ENCODE measurements at places on chromosomes 4 and X.

DNA sequence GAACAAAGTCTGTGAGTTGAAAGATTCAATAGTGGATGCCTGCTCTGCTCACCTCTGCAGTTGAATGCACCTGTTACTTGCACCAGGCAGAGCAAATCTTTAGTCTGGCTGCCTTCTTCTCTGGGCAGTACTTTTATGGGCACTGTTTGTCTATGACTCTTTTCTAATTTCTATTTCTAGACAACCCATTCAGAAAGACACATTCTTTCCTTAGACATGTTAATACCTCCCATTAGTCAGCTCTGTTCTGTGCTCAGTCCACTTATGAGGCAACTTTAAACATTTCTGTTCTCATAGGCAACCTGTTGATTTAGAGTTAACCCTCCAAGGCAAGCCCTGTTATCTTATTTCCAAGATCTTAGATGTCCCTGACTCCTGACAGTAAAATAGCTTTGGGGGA, 108.9 kb downstream of the SYNPO2 start:
- no peak for DNase-seq

- no peak for DNase-seq
Observed at GRCh38 chrX:16310326-16310725, 143.0 kb downstream of the MAGEB17 start.

DNA sequence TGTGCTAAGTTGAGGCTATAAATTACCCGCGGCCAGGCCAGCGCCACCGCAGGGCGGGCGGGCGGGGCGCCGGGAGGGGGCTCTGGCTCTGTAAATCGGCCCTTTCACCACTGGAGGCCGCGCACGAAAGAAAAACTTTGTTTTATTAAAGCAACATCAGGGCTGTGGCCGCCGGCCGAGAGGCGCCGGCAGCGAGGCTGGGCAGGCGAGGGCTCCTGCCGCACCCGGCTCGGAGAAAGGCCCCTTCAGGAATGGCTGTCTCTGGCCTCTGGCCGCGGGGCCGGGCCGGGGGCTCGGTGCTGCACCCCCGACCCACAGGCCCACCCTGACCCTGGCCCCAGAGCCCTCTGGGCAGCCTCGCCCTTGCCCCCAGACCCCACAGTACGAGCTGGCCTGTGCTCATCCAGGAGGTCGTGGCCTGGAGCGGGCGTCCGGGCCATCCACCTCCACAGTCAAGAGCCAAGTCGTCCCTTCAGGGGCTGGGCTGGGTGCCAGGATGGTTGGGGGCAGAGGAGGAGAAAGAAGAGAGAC, 29.5 kb upstream of the FGFR3 start:
- no peak for DNase-seq

DNA sequence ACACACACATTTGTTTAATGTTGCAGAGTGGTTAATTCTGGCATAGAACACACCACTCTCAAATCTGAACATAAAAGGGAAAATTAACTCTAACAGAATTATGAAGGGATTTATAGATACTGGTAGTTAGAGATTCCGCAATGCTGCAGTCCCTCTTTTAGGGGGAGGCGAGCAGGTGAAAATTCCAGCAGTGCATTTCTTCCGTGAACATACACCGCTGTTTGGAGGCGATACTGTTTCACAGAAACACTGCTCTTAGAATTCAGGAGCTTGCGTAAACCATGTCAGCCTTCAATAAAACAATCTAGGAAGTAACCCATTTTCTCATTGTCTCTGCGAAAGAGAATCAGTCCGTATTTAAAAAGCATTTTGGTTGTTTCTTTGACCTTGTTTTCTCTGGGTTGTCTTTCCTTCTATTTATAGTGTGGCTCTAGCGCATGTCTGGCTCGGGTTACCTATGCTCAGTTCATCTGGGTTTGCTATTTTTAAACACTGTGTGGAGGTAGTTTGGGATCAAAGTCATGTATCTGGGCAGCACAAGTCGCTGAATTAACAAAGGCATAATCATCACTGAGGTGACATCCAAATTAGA, 90.4 kb downstream of the GPAT3 start:
- no peak for DNase-seq

- DNase-seq = no peak
Observed at GRCh38 chrX:13742397-13743176, 8.0 kb downstream of the OFD1 start.

DNA sequence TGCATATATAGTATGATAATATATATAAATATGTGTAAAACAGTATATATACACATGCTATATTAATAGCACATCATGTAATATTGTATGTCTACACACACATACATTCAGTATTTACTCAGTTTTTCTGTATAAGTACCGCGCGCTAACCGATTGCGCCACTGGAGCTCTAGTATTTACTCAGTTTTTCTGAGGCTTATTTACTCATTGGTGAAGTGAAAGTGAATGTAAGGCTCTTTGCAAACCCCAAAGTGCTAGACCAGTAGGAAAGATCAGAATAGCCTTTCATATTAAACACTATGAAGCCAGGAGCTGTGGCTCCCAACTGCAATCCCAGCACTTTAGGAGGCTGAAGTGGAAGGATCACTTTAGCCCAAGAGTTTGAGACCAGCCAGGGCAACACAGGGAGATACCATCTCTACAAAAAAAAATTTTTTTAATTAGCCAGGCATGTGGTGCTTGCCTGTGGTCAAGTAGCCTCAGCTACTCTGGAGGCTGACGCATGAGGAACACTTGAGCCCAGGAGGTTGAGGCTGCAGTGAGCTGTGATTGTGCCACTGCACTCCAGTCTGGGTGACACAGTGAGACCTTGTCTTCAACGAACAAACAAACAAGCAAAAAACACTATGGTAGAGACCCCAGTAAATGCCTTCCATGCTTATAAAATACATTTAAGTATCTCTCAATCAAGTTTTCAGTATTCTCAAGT, 125.8 kb downstream of the KIT start:
- no peak for DNase-seq

- no peak for DNase-seq
Observed at GRCh38 chrX:108000751-108001150, 18.6 kb upstream of the TEX13B start.

GRCh38 chr4:185859111-185859510, 47.1 kb upstream of the SORBS2 start:
- no peak for DNase-seq

DNA sequence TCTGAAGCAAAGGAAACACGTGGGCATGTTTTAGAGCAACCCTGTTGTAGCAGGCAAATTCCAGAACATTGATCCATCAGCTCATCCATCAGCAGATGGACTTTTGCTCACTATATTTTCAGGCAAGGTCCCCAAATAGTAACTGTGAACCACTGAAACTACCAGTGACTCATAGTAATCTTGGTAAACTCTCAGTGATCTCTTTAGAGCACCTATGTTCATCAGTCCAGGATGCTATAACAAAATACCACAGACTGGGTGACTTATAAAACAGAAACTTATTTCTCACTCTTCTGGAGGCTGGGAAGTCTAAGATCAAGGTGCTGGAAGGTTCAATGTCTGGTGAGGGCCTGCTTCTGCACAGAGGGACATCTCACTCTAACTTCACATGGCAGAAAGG, 28.9 kb upstream of the BTC start:
- no peak for DNase-seq

DNA sequence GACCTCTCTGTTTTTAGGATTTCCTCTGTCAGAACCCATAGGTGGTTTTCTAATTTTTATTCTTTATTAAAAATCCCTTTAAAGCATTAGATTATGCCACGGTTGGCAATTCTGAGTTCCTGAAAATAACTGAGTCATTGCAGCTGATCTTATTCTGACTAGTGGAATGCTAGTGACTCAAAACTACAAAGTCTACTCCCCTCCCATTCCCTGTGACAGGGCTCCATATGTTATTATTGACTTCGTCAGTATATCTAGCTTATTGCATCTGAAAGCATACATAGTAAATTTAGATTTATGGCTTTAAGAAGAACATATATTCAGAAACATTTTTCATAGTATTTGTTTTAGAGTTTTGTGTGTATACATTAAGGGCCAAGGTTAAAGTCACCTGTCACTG, 38.5 kb downstream of the HERC3 start:
- DNase-seq = no peak

DNA sequence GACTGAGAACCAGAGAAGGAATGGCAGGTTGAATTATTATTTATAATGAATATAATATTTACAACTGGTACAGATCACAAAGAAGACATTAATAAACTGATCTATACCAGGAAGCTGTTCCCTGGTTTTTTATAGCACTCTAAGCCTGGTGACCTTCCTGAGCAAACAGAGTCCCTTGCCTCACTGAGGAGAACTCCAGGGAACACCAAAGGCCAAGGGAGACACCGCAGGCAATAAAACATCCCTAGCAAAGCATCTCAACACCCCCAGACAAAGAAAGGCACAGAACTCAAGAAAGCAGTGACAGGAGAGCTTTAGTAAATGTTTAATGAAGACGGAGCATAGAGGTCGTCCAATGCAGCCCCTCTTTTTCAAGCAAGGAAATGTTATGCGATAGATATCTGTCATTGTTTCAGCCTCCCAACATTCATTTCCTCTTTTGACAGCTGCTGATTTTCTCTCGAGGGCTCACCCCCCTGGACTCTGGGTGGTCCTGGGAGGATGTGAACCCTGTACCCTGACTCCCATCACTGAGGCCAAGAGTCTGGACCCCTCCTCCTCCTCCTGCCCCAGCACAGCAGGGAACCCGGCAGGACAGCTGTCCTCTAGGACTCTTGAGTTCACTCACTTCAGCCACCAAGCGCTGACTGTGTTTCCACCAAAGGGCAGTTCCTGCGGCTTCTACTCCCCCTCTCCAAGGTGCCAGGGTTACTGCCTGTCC, 342.5 kb upstream of the GATB start:
- no peak for DNase-seq

- DNase-seq = no peak
Observed at GRCh38 chr4:79467246-79467932, 59.4 kb upstream of the GK2 start.

GRCh38 chr4:139576219-139576618, 20.2 kb upstream of the SETD7 start:
- no peak for DNase-seq

- DNase-seq = no peak
Observed at GRCh38 chr4:167715176-167715575, 377.2 kb upstream of the ANXA10 start.

- DNase-seq = no peak
Observed at GRCh38 chr4:180190382-180190781, 2052.8 kb upstream of the TENM3 start.

GRCh38 chr4:151530783-151531182, 121.8 kb downstream of the FHIP1A start:
- DNase-seq = no peak

DNA sequence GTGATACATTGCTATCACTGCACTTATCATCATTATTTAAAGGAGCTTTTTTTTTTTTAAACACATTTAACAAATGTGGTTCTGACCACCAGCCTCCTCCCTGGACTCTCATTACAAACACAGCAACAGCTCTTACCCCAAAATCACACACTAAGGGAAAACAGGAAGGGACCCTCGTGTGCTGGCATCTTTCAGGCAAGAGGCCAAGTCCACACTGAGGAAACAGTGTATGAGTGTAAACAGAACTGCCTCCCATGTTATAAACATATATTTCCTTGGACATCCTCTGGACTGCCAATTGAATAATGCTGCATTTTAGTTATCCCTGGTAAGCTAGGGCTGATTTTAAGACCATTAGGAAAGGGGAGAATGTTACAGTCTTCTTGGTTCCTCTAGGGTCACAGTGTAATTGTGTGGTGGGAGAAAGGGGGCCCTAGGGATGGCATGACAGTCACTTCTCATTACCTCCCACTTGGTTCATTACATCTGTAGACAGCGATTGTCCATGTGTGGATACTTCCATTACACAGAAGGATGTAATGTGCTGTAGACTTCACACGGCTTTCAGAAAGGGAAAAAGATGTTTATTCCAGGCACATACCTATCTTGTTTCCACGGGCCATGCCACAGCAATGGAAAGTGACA, 244.6 kb upstream of the TET2 start:
- DNase-seq = no peak

DNA sequence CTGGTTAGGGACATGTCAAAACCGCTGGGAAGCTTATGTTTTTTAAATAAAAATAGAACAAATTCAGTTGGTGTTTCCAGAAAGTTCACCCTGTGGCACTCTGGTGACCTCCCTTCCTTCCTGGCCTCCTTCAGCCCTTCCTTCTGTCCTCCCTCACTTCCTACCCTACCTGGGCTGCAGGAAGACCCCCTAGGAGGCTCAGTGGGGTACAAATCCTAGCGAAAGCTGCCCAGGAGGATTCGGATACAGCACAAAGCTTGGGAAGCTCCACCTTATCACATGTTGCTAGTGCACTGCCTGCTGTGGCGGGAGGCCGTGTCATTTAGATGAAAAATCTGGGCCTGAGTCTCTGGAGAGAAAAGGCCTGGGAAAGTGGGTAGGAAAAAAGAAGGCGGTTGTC, 60.5 kb downstream of the FHDC1 start:
- DNase-seq = no peak

- no peak for DNase-seq
Observed at GRCh38 chr4:185082561-185082960, 60.5 kb upstream of the SLC25A4 start.

GRCh38 chr4:18042754-18043153, 21.2 kb upstream of the LCORL start:
- no peak for DNase-seq

DNA sequence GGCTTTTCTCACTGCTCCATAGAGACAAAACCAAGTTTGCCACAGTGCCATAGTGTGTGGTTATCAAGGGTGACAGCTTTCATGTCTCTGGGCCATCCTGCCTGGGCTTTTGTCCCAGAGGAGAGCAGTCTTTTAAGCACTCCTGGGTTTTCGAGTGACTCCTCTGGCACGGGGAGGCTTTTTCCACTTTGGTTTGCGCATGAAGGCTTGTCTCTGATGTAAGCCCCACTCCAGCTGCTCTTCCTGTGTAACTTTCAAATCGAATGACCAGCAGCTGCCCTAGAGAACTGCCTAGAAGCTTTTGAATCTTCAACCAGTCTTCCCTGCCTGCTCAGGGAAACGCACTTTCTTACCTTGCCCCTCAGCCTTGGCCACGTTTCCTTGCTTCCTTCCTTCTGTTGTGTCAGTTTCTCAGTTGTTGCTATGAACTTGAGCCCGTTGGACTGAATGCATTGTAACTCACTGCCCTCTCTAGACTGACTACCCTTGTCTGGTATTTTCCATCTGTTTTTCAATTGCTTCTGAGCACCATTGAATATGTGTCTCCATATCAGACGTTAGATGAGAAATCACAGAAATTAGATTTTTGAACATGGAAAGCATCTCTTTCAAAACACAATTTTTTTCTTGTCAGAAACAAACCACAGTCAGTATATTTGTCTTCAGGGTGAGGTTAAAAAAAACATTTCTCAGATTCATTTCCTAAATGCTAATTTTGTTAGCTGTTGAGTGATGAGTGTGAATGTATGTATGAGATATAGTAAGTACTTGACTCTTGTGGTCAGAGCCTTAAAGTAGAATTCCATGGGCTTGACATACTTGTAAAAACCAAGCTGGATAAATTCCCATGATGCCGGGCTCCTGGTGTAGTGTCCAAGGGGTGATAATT, 45.3 kb downstream of the SLC9A6 start:
- no peak for DNase-seq

GRCh38 chr4:83231620-83232076, 53.0 kb downstream of the COQ2 start:
- DNase-seq = no peak

DNA sequence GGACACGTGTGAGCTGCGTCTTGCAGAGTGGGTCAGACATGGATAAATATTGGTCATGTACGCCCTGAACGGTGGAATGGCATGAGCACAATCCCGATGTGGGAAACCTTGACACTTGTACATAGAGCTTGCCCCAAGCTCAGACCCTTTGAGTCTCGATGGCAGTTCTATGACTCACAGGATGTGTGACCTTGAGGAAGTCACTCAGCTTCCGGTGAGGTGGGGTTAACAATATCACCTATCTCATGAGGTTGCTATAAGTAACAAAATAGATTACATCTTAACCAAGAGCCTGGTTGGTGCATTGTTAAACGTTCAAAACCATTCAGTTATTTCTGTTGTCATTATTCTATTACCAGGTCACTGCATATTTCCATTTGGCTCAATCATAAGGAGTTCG, 109.1 kb upstream of the TBL1X start:
- DNase-seq = no peak
